AG10803 (cell line): ENCODE measurements at places on chromosomes 13 and 19.
A peak's percentile ranks its signal among the peaks of the same experiment; 100 is the strongest.

GRCh38 chr19:19238126-19238894 is 26.6 kb downstream of the NCAN start:
- no peak for DNase-seq

DNA sequence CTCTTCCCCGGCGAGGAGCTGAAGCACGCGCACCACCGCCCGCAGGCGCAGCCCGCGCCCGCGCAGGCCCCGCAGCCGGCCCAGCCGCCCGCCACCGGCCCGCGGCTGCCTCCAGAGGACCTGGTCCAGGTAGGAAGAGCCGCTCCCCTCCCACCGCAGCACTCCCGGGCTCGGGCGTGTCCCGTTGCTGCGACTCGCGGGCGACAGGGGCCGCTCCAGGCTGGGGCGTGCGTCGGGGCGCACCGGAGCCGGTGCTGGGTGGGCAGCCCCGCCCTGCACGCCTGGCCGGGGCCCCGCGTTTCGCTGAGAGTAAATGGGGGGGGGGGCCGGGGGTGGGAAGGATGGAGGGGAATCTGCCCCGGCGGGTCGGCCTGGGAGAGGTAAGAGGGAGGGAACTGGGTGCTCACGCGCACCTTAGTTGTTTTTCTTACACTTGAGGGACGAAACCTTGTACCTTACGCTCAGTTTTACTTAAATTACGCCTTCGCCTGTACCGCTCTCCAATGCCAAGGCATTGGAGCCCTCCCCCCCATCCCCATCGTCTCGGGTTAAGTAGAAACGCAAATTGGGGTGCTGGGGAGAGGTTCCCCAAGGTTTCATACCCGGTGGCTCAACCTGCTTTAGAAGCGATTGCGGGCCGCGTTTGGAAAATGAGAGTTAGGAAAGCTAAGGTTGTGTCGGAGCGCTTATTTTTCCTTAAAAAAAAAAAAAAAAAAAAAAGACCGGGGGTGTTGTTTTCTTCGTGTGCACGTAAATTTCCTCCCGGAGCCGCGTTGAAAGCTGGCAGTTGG is 850 bp downstream of the KLF5 start:
- DNase-seq = peak; percentile 15

DNA sequence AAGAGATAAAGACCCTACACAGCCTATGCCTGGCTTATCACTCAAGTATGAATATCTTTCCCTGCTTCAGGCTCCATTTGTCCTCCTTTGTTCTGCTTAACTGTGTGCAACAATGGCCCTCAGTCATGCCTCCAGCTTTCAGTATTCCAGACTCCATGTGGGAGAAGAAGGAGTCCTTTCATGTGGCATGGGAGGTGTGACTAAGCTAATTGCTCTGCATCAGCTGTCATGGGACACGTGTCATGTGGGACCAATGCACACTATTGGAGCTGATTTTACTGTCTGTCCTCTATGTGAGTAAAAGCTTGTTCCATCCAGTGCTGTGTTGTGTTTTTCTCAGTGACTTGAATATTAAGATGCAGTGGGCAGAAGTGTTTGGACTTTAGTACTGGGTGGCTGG is 1198.3 kb downstream of the OLFM4 start:
- DNase-seq = no peak

- DNase-seq = no peak
These were observed 4.7 kb downstream of the SLC1A5 start for GRCh38 chr19:46783670-46784069.

DNA sequence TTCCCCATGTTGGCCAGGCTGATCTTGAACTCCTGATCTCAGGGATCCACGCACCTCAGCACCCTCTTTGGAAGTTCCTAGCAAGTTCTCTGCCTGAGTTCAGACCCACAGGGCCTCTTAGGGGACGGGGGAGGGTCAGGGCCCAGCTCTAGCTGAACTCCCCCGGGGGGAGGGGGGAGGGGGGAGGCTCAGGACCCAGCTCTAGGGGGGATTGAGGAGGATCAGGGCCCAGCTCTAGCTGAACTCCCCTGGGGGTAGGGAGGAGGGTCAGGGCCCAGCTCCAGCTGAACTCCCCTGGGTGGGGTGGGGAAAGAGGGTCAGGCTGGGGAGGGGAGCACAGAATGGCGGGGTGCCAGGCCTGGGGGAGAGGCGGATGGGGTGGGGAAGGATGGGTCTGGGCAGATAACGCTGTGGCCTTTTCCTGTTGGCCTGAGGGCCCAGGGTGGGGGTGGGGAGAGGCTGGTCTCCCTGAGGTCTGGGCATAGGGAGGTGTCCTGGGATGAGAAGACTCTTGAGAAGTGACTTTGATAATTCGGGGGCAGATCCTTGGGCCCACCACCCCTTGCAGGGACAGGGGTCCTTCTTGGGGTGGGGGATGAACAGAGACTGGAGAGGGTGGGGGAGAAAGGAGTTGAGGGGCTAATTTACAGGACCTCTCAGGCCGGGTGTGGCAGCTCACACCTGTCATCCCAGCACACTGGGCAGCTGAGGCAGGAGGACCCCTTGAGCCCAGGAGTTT is 5.5 kb upstream of the PTBP1 start:
- DNase-seq = no peak

GRCh38 chr13:21625366-21625765 is 21.4 kb upstream of the MICU2 start:
- DNase-seq = peak; percentile 44

GRCh38 chr13:75550159-75550567 is 572 bp downstream of the UCHL3 start:
- peak; percentile 62 for DNase-seq

DNA sequence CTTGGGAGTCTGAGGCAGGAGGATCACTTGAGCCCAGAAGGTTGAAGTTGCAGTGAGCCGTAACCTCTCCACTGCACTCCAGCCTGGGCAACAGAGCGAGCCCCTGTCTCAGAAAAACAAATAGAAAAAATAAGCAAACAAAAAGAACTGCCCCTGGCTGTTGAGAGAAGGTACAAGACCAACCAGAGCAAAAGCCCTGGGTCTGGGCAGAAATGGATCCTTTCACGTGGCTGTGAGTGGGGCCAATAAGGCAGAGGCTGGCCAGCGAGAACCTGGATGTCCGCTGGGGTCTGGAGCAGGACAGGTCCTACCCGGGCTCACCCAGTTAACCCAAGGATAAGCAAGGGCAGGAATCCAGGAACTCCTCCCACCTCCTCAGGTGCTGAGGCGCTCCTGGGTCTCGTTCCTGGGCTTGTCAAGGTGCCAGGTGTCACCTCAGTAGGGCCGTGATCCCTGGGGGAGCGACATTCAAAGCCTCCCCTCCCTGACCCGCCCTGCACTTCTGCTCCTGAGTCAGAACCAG is 4.7 kb upstream of the SLC5A5 start:
- DNase-seq = no peak

DNA sequence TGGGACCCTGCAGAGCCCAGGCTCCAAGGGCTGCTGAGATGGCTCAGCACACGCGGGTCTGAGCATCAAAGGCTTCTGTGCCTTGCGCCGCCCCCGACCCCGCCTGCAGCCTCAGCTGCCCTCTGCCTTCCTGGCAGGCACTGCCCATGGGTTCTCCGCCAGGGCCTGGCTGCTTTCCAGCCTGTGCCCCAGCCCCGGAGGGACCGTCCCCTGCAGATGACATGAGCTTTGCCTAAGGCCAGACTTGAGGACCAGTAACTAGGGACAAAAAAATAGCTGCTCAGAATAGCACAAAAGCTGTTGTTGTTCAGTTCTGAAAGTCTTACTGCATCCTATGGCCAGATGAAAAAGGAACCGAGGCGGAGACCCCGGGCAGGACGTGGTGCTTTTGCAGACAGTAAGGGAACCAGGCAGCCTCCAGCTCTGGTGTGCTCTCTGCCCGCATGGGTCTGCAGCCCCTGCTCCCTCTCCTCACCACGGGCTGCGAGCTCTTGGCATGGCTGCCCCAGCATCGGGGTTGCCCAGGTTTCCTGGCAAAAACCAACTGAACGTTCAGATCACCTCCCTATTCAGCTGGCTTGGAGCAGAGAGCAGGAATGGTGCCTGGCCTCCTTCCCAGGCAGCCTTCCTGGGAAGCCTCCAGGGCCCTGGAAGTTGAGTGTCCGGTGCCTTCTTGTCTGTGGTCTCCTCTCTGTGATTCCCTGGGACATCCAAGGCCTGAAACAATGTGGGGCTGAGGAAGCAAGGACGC is 12.5 kb upstream of the CFAP97D2 start:
- DNase-seq = peak; percentile 21

DNA sequence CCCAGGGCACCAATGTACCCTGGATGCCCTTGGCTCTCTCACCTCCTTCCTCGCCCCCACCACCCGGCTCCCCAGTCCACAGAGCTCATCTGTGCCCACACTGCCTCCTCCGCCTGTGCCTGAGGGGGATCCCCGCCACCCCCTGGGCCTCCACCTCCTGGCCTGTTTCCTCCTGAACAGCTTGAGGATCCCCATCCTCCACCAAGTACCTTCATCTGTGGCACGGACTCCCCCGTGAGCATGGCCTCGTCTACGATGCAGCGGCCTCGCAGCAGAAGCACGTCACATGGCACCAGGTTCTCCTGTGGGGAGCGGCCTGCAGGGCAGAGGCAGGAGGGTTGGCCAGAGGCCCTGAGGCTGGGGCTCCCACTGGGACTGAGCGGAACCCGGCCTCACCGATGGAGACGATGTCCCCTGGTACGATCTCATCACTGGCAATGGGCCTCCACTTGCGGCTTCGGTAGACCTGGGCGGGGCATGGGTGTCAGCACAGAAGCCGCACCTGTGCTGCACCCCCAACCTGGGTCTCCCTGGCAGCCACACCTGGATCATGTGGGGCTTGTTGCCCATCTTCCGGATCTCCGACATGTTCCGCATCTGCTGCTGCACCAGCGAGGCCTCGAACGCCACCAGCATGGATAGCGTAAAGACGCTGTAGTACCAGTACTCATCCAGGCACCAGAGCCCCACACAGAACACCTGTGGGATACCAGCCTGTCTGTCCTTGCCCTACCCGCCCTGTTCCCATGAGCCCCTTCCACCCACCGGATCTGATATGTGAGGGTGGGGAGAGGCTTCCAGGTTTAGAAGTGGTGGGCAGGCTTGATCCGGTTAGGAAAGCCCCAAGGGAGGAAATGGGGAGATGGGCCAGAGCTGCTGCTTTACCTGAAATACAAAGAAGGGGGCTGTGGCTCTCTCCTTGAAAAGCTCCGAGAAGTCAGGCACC is 6.8 kb downstream of the ATP13A1 start:
- DNase-seq = no peak

- DNase-seq = no peak
These were observed 30.7 kb downstream of the MIPEP start for GRCh38 chr13:23858546-23858945.

DNA sequence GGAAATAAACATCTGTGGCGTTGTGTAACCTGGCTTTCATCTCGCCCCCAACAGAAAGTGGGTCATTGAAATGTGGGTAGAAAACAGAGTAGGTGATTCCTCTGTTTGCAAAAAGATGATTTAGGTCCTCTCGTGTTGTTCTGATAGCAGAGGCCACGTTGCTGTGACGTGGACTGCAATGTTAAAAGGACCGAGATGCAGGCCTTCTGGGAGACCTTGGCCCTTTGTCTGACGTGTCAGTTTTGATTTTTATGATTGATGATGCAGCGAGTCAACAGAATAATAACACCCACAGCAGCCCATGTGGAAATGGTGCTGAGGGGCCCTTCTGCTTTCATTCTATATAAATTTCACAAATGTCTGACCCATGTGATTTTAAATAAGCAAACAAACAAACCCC is 68.9 kb downstream of the FGF9 start:
- DNase-seq = no peak

GRCh38 chr19:50204811-50205675 is 1.6 kb downstream of the MYH14 start:
- DNase-seq = no peak

GRCh38 chr19:7926021-7926726 is at the start of gene CTXN1:
CTXN1 (minus strand) TSS chr19:7926135; CDS start chr19:7925538, 597 bp downstream.
- DNase-seq = peak; percentile 31
